ENCODE measurements at places on chromosomes 5 and 9. TPM values are rescaled to one million over a fixed set of nuclear protein-coding genes. Genes with fewer than 3 reads are reported as not detected.
A peak's percentile ranks its signal among the peaks of the same experiment; 100 is the strongest.

DNA sequence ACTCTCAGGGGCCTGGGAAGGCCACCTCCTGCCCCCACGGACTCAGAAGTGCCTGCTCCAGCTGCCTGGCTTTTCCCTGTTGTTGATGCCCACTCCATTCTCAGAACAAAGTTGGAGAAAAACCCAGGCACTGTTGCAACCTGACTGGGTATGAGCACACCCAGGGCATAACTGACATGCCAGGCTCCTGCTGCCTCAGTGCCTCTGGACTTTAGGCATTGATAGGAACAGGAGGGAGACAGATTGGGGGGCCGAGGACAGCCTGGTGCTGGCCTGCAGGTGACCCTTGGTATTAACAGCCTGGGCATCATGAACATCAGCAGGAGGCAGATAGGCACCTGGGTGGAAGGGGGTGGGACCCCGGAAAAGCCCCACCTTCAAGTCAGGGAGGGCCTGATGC lies 685.9 kb upstream of the CDH10 start:
- no peak for DNase-seq
- H3K4me3 ChIP-seq = no peak overlapping the region
- H3K27ac ChIP-seq = no peak overlapping the region

Gene NMUR2
- not detected for total RNA-seq

DNA sequence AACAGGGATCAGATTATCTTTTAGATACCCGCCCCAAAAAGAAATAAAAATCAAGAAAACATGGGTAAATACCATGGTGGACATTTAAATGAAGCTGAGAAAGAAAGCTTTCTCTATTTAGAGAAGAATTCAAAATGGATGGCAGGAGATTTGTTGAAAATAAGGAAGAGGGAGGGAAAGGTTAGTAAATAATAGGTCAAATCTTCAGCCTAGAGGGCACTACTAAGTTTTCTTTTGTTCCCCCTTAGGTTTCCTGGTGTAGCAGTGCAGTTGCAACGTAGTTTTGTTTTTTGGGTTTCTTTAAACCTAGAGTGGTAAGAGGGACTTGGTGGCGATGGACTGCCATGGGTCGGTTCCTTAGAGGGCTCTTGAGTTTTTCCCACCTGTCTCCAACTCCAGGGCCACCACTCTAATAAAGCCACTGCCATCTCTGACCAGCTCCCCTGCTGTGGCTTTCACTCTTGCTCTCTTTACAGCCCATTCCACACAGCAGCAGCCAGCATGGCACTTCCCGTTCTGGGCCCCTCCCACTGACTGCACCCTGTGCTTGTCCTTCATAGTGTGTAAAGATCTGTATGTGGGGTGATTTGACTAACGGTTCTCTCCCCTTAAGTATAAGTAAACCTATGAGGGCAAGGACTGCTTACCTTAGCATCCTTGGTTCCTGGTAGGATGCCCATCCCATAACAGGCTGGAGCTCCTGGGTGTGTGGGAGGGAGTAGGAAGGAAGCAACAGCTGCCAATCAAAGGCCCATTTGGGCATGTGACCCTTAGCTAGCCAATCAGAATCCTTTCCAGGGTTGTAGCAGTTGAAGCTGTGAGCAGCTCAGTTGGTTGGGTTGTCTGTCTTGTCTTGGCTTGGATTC lies 118.3 kb downstream of the SLC1A3 start:
- H3K27me3 ChIP-seq = no peaks in the 10 kb centered on the region
- H3K4me3 ChIP-seq = peak overlapping the region; percentile 60
- peak; percentile 62 for DNase-seq

Gene CCNB1
- total RNA-seq = 3.9 TPM

GRCh38 chr9:16180546-16180945 lies 627.7 kb downstream of the CCDC171 start:
- no peak overlapping the region for H3K27ac ChIP-seq
- DNase-seq = no peak
- no peak overlapping the region for H3K4me3 ChIP-seq
- H3K4me1 ChIP-seq = no peaks in the 10 kb centered on the region
- no peaks in the 10 kb centered on the region for H3K27me3 ChIP-seq
- no peaks in the 10 kb centered on the region for H3K36me3 ChIP-seq

DNA sequence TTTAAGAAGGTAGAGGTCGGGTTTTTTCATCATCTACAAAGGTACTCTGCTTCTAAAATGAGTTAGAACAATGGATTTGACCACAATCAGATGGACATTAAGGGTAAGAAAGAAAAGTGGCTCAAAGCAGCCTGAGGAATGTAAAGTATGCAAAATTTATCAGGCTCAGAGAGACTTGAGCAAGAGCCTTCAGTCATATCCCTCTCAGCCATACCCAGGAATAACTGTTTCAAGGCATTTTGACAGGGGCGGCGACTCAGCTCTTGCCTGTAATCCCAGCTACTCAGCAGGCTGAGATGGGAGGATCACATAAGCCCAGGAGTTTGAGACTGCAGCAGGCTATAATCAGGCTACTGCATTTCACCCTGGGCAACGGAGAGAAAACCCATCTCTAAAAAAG lies 38.8 kb upstream of the ANXA2R start:
- peaks cover 5% of the 10 kb centered on the region for H3K4me1 ChIP-seq
- no peak overlapping the region for H3K27ac ChIP-seq
- DNase-seq = no peak
- H3K4me3 ChIP-seq = no peak overlapping the region
- no peaks in the 10 kb centered on the region for H3K36me3 ChIP-seq
- no peaks in the 10 kb centered on the region for H3K27me3 ChIP-seq

DNA sequence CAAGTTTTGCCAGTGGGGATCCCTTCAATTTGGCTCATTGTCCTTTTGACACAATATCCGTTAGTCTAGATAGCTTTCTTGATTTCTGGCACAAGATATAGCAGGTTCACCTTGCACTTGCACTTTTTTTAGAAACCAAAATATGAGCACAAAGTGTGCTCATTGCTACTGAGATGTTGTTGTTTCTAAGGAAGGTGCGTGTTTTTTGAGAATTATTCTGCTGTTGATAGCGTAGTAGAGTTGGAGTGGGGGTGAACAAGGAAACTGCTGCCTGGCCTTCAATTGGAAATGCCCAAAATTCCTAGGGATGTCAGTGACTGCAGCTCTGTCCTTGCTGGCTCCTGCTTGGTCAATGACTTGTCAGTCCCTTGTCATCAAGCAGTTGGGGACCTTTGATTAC lies 73.3 kb downstream of the TLE4 start:
- H3K4me1 ChIP-seq = peaks cover 5% of the 10 kb centered on the region
- H3K36me3 ChIP-seq = no peaks in the 10 kb centered on the region
- H3K27ac ChIP-seq = no peak overlapping the region
- no peak for DNase-seq

Gene PDGFRB
- 8.5 TPM for total RNA-seq

DNA sequence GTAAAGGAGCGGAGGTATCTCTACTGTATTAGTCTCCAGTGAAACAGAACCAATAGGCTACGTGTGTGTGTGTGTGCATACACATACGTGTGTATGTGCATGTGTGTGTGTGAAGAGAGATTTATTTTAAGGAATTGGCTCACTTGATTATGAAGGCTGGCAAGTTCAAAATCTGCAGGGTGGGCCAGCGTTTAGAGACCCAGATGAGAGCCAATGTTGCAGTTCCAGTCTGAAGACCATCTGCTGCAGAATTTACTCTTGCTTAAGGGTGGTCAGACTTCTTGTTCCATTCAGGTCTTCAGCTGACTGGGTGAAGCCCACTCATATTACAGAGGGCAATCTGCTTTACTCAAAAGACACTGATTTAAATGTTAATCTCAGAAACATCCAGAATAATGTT lies 119.2 kb downstream of the FGF18 start:
- H3K27me3 ChIP-seq = no peaks in the 10 kb centered on the region
- no peaks in the 10 kb centered on the region for H3K36me3 ChIP-seq

GRCh38 chr9:132646726-132647125 lies 23.1 kb downstream of the DDX31 start:
- no peak overlapping the region for H3K27ac ChIP-seq
- no peak overlapping the region for H3K4me3 ChIP-seq
- DNase-seq = no peak
- H3K36me3 ChIP-seq = peaks cover 36% of the 10 kb centered on the region

Gene SCGB3A2
- total RNA-seq = not detected

GRCh38 chr9:114958021-114958843 lies 27.8 kb upstream of the TNFSF8 start:
- H3K36me3 ChIP-seq = no peaks in the 10 kb centered on the region
- peak; percentile 60 for DNase-seq
- H3K4me3 ChIP-seq = no peak overlapping the region
- no peaks in the 10 kb centered on the region for H3K27me3 ChIP-seq
- H3K4me1 ChIP-seq = peaks cover 5% of the 10 kb centered on the region

- no peaks in the 10 kb centered on the region for H3K4me1 ChIP-seq
- H3K4me3 ChIP-seq = no peak overlapping the region
- H3K27me3 ChIP-seq = no peaks in the 10 kb centered on the region
- no peak for DNase-seq
- H3K27ac ChIP-seq = no peak overlapping the region
Measured at GRCh38 chr5:72179028-72179815, 71.9 kb downstream of the MAP1B start.

Gene PCDHB6
- total RNA-seq = not detected

Gene EIF4EBP3
- total RNA-seq = 10.7 TPM

- H3K27me3 ChIP-seq = no peaks in the 10 kb centered on the region
- no peaks in the 10 kb centered on the region for H3K36me3 ChIP-seq
- H3K4me1 ChIP-seq = no peaks in the 10 kb centered on the region
- H3K4me3 ChIP-seq = no peak overlapping the region
- H3K27ac ChIP-seq = no peak overlapping the region
Measured at GRCh38 chr5:39714036-39714698, 289.4 kb upstream of the DAB2 start.

Gene LHX3
- total RNA-seq = not detected

- no peak overlapping the region for H3K4me3 ChIP-seq
- no peaks in the 10 kb centered on the region for H3K36me3 ChIP-seq
- H3K27ac ChIP-seq = no peak overlapping the region
- no peak for DNase-seq
- H3K27me3 ChIP-seq = peaks cover 3% of the 10 kb centered on the region
Measured at GRCh38 chr5:123286891-123287290, 136.3 kb downstream of the CEP120 start.

- no peaks in the 10 kb centered on the region for H3K36me3 ChIP-seq
- H3K27me3 ChIP-seq = no peaks in the 10 kb centered on the region
- H3K4me1 ChIP-seq = no peaks in the 10 kb centered on the region
Measured at GRCh38 chr5:96339862-96340261, 93.2 kb downstream of the PCSK1 start.

Gene DNAJA1
- total RNA-seq = 72.5 TPM

Gene EFNA5
- 0.54 TPM for total RNA-seq

GRCh38 chr5:93756372-93756771 lies 15.0 kb upstream of the POU5F2 start:
- H3K4me1 ChIP-seq = no peaks in the 10 kb centered on the region
- no peaks in the 10 kb centered on the region for H3K36me3 ChIP-seq
- H3K27me3 ChIP-seq = no peaks in the 10 kb centered on the region
- no peak for DNase-seq
- H3K4me3 ChIP-seq = no peak overlapping the region

GRCh38 chr5:53900677-53901076 lies 340.2 kb downstream of the NDUFS4 start:
- no peak for DNase-seq
- no peaks in the 10 kb centered on the region for H3K36me3 ChIP-seq
- no peaks in the 10 kb centered on the region for H3K27me3 ChIP-seq
- no peak overlapping the region for H3K4me3 ChIP-seq

GRCh38 chr9:114775981-114776380 lies 29.9 kb downstream of the TNFSF15 start:
- H3K4me3 ChIP-seq = no peak overlapping the region
- no peaks in the 10 kb centered on the region for H3K27me3 ChIP-seq
- H3K4me1 ChIP-seq = no peaks in the 10 kb centered on the region
- H3K27ac ChIP-seq = no peak overlapping the region

DNA sequence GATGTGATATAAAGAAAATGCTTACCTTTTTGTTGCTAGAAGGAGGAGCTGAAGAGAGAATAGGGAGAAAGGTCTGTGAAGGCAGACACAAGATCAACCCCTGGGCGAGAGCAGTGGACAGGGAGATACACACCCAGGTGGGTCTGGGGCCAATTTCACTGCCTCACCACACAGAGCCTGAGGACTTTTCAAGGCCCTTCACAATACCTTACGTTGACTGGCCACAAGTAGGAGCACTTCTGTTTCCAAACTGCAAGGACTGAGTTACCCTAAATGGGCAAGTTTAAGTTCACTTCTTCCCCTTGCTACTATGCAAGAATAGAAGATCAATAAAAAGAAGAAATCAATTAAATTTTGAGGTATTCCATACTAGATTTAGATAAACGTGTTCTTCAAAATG lies 174.5 kb upstream of the SLC12A2 start:
- H3K27ac ChIP-seq = no peak overlapping the region
- H3K36me3 ChIP-seq = no peaks in the 10 kb centered on the region
- H3K27me3 ChIP-seq = no peaks in the 10 kb centered on the region
- DNase-seq = no peak
- no peak overlapping the region for H3K4me3 ChIP-seq

GRCh38 chr9:130927995-130928900 lies 10.8 kb downstream of the FIBCD1 start:
- H3K27me3 ChIP-seq = no peaks in the 10 kb centered on the region
- no peak for DNase-seq
- H3K4me3 ChIP-seq = no peak overlapping the region
- no peak overlapping the region for H3K27ac ChIP-seq
- H3K4me1 ChIP-seq = no peaks in the 10 kb centered on the region
- no peaks in the 10 kb centered on the region for H3K36me3 ChIP-seq

Gene PCDHA6
- not detected for total RNA-seq

DNA sequence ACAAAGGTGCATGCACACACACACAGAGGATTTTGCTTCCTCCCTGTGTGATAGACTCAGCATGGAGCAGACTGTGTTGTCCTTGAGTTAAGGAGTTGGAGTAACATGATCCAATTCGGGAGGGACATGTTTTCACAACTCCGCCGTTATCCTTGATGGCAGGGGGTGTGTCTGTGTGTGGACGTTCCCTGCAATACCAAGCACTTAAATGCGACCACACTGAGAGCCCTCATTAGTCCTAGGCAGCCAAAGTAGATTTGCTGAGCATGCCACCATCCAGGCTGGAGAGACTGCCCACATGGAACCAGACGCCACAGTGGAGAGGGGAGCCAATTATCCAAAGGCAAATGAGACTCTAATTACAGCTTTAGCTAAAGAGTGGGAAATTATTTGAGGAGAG lies 140.1 kb downstream of the DOCK2 start:
- H3K36me3 ChIP-seq = peaks cover 44% of the 10 kb centered on the region
- no peak overlapping the region for H3K27ac ChIP-seq
- H3K4me3 ChIP-seq = no peak overlapping the region
- no peaks in the 10 kb centered on the region for H3K27me3 ChIP-seq

DNA sequence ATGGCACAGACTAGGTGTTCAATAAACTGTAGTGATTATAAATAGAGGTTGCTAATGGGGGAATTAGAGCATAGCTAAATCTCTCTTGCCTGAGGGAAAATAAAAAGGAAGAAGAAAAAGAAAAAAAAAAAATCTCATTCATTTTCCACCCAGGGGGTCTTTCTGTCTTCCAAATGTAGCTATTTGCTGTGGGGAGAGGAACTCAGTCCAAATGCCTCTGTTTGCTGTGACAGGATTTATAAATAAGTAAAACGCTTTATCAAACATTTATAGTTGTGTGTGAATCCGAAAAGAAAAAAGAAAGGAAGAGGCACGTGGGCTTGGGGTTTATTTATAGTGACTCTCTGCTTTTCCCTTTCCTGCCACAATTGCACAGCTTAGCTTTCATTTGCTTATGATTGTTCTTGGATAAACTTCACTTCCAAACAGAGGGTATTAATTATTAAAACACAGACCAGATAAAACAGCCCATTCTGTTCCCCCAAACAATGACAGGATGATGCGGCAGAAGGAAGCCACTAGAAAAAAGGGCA lies 245.7 kb downstream of the ASTN2 start:
- no peaks in the 10 kb centered on the region for H3K27me3 ChIP-seq
- no peak for DNase-seq
- no peaks in the 10 kb centered on the region for H3K4me1 ChIP-seq
- no peaks in the 10 kb centered on the region for H3K36me3 ChIP-seq

Gene ZNG1C
- total RNA-seq = 40.5 TPM

- H3K27me3 ChIP-seq = no peaks in the 10 kb centered on the region
- no peak overlapping the region for H3K4me3 ChIP-seq
- H3K27ac ChIP-seq = no peak overlapping the region
- H3K36me3 ChIP-seq = no peaks in the 10 kb centered on the region
Measured at GRCh38 chr9:134682026-134682425, 40.4 kb downstream of the COL5A1 start.
